ENCODE measurements at places on chromosomes 7 and 10.

GRCh38 chr10:70673043-70673928, 980 bp downstream of the ADAMTS14 start:
- DNase-seq: peak; percentile 63

DNA sequence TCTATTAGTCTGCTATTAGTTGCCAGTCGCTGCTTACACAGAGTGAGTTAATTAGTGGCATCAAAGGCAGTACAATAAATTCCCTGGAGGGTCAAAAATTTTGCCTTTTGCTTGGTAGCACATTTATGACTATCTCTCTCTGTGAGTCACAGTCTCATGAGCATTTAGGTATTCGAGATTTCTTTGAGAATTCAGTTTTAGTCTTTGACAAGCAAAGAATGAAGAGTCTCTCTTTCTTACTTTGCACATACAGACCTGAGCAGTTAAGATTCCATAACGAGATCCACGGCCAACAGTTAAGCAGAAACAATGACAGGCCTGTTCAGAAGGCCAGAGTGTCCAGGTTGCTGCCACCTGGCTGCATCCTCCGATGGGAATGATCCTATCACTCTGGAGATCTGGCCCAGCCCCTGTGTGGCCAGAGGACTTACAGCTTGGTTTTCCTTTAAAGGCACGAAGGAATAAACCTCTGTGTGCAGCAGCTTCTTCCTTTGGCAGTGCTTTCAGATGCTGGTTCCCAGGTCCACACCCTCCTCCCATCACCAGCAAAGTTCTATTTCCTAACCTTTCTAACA, 80.6 kb downstream of the GLI3 start:
- DNase-seq: no peak

DNA sequence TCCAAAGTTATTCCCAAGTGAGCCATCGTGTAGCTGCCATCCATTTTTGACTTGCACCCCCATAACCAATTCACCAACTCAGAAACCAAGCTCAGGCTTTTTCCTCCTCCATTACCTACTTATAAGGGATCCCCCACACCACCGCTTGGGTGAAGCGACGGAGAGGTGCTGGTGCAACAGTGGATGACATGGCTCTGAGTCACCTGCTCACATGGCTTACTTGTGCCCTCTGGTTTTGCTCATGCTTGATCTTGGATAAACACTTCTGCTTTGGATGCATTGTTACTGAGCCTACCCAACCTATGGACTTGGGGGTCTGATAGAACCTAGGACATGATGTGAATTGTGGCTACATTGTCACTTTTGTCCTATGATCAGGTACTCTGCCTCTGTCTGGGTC, 12.0 kb upstream of the AKR1B1 start:
- no peak for DNase-seq

DNA sequence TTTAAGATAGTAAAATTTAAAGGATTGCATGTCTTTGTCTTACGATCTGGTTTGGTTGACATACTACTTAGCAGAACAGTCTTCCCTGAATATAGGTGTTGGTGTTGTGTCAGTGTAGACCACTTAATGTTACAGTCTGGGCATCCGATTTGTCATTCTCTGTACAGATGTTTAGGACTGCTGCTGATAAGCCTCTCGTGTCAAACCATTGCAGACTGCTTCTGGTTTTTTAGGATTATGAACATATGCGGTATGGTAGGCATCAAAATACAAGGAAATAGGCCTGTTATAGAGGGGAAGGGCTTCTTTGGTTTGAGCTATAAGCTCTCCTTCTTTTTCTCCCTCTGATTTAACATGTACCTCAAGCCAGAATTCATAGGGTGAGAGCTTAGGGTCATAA, 7.4 kb downstream of the CYP3A43 start:
- no peak for DNase-seq

- DNase-seq: no peak
These were observed 20.4 kb downstream of the TRDMT1 start for GRCh38 chr10:17181110-17181509.
